ENCODE measurements at places on chromosomes 3 and 15. TPM values are rescaled to one million over a fixed set of nuclear protein-coding genes. Genes with fewer than 3 reads are reported as not detected.

- DNase-seq = no peak
These were observed 136.3 kb upstream of the ABHD17C start for GRCh38 chr15:80558631-80559319.

GRCh38 chr15:92332125-92332899, 61.4 kb upstream of the ST8SIA2 start:
- DNase-seq = no peak

DNA sequence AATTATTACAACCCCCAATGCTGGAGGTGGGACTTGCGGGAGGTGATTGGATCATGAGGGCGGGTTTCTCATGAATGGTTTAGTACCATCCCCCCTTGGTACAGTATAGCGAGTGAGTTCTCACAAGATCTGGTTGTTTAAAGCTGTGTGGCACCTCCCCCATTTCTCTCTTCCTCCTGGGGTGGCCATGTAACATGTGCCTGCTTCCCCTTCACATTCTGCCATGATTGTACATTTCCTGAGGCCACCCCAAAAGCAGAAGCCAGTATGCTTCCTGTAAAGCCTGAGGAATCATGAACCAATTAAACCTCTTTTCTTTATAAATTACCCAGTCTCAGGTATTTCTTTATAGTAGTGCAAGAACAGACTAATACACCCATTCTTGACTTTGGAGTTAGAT, 20.3 kb upstream of the PROK2 start:
- DNase-seq = no peak

USP4 gene
- polyA plus RNA-seq = 65.0 TPM

GRCh38 chr15:44207643-44208042, 12.6 kb upstream of the FRMD5 start:
- DNase-seq = no peak

FILIP1L gene
- polyA plus RNA-seq = 16.5 TPM

GRCh38 chr3:16523778-16524177, 10.3 kb upstream of the RFTN1 start:
- no peak for DNase-seq

GRCh38 chr3:130835483-130835882, 58.4 kb upstream of the ATP2C1 start:
- DNase-seq = no peak

- no peak for DNase-seq
These were observed 30.3 kb downstream of the RAP2B start for GRCh38 chr3:153192327-153192726.

DNA sequence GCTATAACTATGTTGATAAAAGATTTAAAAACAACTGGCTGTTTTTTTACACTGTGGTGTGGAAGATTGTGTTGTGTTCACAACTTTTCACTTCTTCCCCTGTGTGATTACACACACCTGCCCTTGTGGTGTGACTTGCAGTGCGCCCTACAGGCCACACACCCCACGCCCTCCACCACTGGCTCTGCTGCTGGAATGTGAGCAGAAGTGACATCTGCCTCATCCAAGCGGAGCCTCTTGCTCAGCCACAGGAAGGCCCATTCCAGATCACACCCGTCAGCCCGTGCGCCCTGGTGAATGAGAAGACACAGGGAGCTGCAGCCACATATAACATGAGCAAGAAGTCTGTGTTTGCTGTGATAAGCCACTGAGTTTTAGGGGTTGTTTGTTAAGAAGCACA, 7.0 kb downstream of the CCR2 start:
- DNase-seq = no peak

DNA sequence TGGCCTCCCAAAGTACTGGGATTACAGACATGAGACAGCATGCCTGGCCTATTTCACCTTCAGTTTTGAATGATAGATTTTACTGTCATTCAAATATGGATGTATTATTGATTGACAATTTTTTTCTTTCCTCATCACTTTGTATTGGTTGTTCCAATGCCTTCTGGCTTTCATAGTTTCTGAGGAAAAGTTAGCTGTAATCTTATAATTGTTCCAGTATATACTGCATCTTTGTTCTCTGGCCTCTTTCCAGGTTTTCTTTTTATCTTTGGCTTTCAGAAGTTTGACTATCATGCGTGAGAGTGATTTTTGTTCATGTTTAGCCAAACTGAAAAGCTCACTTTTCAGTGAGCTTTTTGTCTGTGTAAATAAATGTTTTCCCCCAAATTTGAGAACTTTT, 157.1 kb downstream of the RSRC1 start:
- DNase-seq = no peak

DNA sequence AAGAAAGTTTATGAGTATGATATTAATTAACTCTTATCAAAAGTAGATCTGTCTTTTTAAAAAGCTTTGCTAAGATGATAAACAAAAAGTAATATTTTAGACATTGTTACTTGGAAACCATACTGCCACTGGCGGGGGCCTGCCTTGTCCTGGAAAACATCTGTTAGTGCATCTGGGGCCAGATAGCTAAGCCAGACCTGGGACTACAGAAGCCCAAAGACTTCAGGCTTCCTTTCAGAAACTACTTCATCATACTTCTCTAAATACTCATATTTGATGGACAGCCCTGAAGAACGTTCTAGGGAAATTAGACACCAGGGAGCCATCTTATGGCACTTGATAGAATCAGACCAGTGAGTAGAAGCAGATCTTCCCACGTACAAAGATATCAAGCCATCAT, 795.4 kb upstream of the SEMA6D start:
- DNase-seq = no peak

DNA sequence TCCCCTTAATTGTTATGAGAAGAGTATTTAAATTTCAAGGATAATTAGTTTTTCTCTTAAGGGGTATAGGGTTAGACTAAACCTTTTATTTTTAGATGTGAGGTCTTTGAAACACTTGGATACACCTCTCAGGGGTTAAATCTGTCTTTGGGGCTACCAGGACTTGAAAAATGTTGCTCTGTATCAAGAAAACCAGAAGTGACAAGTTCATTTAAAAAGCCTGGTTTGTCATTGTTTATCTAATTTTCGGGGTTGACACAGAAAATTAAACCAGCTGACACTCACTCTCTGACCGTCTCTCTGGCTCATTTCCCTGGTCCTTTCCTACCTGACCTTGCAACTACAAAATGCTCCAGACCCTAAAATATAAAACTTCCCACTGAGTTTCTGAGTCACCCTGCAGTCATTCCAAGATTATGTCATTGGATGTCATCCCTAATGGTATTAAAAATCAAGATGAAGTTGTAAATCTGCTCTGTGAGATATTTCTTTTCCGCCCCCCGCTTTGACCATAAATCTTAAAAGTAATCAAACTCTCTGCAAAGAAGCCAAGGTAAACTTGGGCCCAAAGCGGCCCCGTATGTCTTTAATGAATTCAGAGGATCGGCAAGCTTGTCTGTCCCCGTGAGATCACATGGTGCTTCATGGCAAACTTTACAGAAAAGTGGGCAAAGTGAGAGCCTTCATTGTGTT, 32.9 kb upstream of the SKOR1 start:
- DNase-seq = no peak

DNA sequence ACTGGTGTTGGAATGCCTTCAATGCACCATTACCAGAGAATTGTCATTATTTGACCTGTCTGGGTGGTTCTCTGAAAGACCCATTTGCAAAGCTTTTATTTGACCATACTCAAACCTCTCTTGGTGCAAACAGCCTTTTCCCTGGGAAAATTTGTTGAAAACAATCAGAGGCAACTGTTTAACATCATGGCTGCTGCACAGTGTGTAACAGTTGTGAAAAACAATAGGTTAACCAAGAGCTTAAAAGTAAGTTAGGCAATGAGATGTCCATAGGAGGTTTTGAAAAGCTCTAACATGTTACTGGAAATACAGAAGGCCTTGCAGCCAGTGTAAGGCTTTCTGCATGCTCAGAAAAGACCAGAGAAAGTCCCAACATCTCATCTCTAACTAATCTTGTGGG, 18.9 kb downstream of the SPINK8 start:
- DNase-seq = no peak

GRCh38 chr3:148087601-148088371, 609.9 kb upstream of the AGTR1 start:
- no peak for DNase-seq

GRCh38 chr3:177836671-177837070, 639.4 kb upstream of the TBL1XR1 start:
- DNase-seq = no peak

DNA sequence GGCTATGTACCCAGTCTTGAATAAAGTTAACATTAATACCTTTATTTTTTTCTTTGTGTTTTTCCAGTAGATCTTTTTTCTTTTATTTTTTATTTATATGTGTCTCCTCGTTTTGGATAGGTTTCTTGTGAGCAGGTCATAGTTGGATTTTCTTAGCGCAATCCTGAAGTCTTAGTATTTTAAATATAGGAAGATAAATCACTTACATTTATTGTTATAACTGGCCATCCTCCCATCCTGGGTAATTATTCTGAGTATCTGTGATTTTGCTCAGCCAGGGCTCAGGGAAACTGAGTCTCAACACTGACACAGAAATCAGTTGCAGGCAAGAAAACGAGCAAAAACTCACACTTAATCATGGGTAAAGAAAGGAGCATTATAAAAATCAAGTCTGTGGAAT, 11.6 kb upstream of the SLCO3A1 start:
- DNase-seq = no peak

DNA sequence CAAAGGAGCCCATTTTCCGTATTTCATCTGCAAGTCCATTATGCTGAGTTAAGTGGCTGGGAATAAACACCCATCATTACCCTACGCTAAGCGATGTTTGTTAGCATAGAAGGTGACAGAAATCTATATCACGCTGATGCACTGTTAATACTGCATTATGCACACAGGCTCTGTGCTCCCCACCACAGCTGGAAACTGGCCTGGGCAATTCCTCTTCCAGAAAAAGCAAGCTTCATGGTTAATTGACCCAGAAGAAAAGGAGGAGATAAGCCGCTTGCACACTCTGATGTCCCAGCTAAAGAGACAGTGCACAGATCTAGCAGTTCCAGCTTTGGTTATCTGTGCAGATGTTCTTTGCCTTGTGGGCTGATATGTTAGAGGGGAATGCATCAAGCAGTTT, 232.6 kb downstream of the NTRK3 start:
- DNase-seq = no peak

GRCh38 chr3:153284282-153284938, 122.4 kb downstream of the RAP2B start:
- DNase-seq = peak; percentile 63

CLDN1 gene
- 2.0 TPM for polyA plus RNA-seq
